ENCODE measurements at places on chromosomes 7 and 10.

DNA sequence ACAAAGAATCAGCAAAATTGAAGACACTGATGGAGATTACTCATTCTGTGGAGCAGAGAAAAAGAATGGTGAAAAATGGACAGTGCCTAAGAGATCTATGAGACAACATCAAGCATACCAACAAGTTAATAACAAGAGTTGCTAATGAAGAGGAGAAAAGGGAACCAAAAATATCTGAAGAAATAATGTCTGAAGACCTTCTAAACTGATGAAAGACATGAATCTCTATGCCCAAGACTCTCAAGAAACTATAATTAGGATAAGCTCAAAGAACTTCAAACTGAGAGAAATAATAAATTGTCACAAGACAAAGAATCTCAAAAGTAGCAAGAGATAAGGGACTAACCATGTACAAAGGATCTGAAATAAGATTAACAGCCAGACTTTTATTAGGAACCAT, 93.4 kb downstream of the ZNF33B start:
- no peak for DNase-seq

DNA sequence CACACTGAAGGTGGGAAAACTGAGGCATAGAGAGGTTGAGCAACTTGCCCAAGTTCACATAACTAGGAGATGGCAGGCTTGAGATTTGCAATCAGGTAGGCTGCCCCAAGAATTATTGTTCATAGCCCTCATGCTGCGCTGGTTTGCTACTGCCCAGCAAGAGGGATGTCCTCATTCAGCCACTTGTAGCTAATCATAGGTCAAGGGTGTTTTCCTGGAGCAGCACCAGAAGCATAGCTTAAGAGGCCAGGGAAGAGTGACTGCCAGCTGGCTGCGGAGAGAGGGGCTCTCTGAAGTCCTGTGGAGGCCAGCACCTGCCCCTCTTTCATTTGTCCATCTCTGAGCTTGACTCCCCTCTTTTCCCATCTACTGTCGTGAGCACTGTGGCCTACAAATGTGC, 15.0 kb downstream of the CDHR3 start:
- DNase-seq, result no peak

DNA sequence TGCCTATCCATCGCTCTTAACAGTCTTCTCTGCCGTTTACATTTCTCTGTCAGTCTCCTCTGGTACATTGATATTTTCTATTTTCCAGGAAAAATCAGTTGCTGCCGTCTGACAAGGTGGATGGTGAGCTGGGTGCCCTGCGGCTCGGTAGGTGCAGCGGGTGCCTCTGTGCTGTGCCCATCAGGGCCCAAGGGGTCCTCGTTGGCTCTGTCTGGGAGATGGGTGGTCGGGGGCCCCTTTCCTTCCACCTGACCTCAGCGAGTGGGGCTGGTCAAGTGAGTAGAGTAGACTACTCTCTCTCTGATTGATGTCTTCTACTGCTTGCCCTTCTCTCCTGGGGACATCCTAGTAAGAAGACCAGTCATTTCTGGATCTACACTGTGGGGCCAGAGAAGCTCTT, 57.4 kb downstream of the MINDY4 start:
- DNase-seq, result no peak

DNA sequence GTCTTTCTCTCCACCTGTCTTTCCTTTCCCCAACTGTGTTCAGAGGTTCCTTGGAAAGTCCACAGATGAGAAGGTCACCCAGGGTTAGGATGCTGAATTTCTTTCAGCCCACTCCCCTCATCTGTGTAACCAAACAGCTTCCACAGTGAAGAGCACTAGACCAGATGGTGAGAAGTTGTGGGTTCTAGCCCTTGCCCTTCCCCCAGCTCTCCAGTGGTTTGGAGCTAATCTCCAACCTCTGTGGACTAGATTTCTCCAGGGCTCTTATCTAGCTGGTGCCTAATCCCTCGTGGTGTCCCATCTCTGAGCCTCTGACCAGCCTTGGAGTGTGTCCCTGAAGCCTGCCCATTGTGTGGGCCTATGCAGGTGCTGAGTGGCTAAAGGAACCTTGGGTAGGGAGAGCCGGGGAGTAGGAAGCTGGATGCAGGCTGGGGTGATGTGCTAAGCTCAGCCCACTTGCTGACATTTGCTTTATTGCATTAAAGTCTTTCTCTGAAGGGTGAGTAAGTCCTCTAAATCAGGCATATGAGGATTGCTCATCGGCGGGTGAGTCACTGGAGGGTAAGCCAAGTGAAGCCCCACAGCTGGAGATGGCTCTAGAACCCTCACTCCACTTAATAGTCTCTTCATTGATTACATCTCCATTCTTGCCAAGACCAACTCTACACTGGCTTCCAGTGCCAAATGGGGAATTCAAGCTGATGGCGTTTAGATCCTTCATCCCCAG, 14.9 kb downstream of the DUSP5 start:
- no peak for DNase-seq

DNA sequence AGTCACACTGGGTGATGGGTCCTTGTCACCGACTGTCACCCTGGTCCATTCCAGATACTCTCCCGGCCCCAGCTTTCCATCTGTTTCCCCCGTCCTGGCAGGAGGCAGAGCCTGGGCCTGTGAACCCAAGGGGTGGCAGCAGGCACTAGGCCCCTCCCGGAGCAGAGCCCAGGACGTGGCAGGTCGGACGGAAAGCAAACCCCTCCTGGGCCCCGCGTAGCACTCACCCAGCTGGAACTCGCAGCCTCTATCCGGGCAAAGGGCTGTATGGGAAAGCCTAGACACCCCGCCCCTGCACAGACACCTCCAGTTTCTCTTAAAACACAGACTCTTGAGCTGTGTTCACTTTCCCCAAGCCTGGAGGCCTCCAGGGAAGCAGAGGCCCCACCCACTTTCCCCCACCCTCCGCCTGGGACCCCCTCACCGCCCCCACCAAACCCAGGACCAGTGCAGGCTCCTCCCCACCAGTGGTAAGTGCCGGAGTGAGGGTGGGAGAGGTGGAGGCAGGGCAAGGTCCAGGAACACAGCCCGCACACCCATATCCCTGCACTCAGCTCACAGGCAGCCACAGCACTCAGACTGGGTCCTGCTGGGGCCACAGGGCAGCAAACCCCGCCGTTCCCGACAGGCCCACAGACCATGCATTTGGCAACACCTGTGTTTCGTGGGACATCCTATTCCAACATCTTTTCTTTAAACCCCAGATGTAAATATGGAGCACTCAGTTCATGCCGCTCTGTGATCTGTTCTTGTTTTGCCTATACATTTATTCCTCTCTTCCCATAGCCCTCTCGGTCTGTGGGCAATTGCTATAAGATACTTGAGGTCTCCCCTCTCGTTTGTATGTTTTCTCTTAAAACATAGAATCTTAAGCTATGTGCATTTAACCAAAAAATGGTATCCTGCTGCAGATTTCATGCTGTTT, 98.2 kb upstream of the PDGFA start:
- DNase-seq, result no peak

DNA sequence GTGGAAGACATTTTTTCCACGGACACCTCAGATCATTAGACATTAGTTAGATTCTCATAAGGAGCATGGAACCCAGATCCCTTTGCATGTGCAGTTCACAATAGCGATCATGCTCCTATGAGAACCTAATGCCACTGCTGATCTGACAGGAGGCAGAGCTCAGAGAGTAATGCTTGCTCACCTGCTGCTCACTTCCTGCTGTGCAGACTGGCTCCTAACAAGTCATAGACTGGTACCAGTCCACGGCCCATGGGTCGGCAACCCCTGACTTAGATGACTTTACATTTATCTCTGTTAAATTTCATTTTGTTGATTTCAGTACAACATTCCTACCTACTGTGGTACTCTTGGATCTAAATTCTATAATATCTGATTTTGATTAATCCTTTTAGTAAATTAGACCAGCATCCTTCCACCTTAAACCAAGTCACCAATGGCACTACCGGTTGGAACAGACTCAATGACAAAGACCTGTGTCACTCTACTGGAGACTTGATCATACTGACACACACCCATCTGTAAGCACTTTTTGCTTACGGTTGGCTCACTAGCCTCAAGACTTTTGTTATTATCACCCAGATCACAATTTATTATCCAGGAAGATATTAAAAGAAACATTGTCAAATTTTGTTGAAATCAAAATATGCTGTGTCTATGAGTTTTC, 8.0 kb upstream of the CCDC71L start:
- no peak for DNase-seq

DNA sequence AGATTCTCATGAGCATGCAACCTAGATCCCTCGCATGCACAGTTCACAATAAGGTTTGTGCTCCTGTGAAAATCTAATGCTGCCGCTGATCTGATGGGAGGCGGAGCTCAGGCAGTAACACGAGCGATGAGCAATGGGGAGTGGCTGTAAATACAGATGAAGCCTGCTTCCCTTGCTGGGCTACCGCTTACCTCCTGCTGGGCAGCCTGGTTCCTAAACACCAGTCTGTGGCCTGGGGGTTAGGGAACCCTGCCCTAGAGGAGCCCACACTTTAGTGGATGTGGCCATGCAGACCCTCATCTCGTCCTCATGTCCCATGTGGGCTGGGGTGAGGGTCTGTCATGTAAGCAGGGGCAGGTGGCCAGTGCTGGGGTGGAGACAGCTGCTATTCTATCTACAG, 417.6 kb downstream of the GLRX3 start:
- no peak for DNase-seq

GRCh38 chr7:55409482-55410225, 44.5 kb downstream of the LANCL2 start:
- DNase-seq, result no peak

DNA sequence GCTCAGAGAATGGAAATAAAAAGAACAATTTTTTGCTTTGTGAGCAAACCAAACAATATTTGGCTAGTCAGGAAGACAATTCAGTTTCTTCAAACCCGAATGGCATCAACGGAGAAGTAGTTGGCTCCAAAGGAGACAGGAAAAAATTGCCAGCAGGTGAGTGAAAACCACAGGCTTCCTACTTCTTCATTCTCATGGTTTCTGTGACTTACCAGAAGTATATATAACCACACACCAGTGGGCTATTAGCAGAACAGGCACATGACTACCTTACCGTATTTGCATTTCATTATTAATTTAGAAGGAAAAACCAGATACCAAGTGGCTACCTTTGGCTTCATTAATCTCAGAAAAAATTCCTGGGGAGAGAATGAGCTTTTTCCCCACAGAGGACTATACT, 8.8 kb downstream of the TDRD1 start:
- no peak for DNase-seq

GRCh38 chr10:34814223-34814912, 728 bp downstream of the PARD3 start:
- no peak for DNase-seq

DNA sequence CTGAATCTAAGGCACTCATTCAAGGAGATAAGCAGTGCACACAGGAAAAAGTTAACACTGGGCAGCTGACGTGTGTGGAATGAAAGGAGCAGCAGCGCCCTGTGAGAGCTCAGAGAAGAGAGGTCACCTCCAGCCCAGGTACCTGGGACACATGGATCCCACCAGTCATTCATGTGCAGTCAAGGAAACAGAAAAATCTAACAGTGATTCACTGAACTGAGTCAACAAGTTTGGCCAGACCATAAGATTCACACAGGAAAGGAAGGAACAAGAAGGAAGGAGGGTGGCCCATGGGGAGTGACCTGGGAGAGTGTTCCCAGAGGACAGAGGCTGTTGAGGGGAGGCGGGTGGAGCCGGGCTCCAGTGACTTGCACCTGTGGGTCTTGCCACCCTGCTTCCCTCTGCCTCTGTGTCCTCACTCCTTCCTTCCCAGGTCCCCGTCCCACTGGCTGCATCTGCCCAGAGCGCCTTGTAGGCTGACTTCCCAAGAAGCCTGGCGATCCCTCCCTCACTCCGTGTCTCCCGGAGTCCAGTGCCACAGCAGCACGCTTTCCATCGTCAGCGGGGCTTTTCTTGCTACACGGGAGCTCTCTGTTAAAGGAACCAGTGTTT, 27.7 kb downstream of the RNF32 start:
- DNase-seq, result no peak

GRCh38 chr7:112567388-112567787, 86.6 kb downstream of the LSMEM1 start:
- no peak for DNase-seq

- no peak for DNase-seq
These were observed 411.7 kb upstream of the MKI67 start for GRCh38 chr10:128537834-128538330.

DNA sequence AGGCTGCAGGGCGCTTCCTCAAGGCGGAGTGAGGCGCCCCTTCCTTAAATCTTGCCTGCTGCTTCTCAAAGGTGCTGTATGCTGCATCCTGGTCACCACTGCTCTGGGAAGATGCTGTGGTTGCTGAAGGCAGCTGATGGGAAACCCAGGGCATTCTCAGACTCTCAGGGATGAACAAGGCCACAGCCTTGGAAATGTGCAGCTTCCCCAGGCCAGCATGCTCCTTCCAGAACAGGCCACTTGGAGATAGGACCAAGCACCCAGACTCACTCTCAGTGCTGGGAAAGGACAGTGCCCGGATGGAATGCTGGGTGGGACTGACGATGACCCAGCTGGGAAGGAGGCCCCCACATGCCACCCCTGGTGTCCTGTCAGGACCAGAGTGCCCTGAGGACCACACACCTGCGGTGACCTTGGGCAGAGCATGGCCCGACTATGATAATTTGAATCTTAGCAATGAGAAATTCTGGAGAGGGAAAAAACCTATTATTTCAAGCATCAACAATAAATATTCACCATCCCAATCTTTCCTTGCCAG, 235.5 kb downstream of the TNS3 start:
- DNase-seq, result no peak

DNA sequence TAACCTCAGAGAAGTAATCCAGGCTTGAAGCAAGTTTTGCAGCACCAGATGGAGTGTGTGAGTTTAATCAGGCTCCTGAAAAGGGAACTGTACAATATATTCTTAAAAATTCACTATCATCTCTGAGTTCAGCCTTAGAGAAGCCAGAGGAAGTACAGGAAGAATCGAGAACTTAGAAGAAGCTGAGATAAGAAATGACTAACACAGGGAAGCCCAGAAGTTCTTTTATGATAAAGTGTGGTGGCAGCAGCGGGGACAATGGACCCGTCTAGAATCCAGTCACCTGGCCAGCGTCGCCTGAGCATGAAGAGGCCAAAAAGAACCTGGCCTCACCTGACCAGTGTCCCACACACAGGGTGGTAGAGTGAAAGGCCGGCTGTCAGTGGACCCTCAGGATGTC, 161.0 kb downstream of the USP6NL start:
- no peak for DNase-seq

DNA sequence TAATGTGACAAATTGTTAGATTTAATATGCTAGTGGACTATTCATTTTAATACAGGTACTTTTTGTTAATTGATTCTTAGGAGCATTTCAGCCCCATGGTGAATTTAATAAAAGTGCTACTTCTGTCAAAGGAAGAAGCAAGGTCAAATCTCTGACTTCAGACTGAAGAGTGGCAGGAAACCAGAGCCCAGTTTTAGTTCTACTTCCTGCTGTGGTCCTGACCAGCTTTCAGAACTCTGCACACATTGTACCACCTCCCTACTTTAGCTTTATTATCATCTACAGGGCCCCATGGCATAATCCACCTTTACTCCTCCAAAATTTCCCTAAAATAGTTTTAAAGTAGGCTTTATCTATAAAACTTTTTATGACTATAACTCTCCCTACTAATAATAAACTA, 33.7 kb downstream of the CTTNBP2 start:
- no peak for DNase-seq

GRCh38 chr7:52482076-52482475, 553.4 kb upstream of the POM121L12 start:
- no peak for DNase-seq

- DNase-seq, result no peak
These were observed 447.9 kb upstream of the PFKP start for GRCh38 chr10:2619472-2619871.

All from stimulated activated CD4-positive, alpha-beta T cell treated with anti-CD3 and anti-CD28 coated beads, Interleukin-15, amount 100 ng/mL, for 1 hour (primary cell).